ENCODE measurements at places on chromosomes 16 and 17.

DNA sequence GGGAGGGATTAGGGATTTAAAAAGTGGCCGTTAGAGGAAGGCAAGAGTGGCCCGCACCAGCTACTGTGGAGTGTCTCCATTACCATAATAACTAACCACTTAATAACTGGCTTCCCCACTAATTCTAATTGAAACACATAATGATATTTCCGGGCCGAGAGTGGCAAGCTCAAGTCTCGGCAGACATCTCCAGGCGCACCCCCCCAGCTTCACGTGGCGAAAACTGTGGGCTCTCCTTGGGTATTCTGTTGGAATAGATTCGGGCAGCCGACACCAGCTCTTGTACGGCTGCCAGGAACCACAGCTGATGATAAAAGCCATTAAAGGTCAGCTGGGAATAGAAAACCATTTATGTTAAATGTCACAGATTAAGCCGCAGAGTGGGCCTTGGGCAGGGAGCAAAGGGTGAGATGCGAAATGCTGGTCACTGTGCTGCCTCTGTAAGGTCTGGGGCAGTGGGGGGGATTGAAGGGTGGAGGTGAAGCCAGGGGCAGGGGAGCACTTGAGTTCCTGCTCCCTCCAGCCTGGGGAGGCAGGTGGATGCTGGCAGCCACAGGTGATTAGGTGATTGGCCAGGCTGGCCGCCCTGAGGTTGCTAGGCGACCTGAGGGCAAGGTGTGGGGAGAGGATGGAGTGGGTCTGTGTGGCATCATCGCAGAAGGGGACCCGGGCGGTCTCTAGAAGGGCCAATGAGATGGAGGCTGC is 115.6 kb upstream of the SDK2 start:
- no peak for DNase-seq

GRCh38 chr16:80040413-80040812 is 439.9 kb upstream of the MAF start:
- no peak for DNase-seq

DNA sequence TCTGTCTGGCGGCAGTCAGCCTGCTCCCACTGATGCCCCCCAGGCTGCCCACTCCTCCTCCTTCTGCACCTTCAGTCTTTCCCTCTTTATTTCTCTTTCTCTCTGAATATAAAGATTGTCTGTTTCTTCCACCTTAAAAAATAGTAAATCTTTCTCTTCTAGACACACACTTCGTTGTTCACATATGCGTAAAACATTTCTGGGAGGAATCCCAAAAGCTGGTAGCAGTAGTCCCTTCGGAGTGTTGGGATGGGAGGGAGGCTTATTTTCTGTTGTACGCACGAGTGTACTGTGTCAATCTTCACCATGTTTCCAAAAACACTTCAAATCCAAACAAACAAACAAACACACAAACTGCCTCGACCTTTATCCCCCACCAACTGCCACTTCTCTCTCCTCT is 9.9 kb downstream of the OSBPL7 start:
- DNase-seq, result no peak

- no peak for DNase-seq
Measured at GRCh38 chr16:77744141-77744540, 21.8 kb downstream of the NUDT7 start.

GRCh38 chr17:80986046-80986445 is 5.6 kb upstream of the CHMP6 start:
- DNase-seq, result no peak

GRCh38 chr17:67044016-67044772 is at the start of gene CACNG1:
Gene CACNG1 (plus strand): TSS chr17:67044554. CDS start chr17:67044661, 107 bp downstream.
- no peak for DNase-seq

- no peak for DNase-seq
Measured at GRCh38 chr16:69522732-69523404, 42.9 kb upstream of the NFAT5 start.
